ENCODE measurements at places on chromosomes 4 and X.

DNA sequence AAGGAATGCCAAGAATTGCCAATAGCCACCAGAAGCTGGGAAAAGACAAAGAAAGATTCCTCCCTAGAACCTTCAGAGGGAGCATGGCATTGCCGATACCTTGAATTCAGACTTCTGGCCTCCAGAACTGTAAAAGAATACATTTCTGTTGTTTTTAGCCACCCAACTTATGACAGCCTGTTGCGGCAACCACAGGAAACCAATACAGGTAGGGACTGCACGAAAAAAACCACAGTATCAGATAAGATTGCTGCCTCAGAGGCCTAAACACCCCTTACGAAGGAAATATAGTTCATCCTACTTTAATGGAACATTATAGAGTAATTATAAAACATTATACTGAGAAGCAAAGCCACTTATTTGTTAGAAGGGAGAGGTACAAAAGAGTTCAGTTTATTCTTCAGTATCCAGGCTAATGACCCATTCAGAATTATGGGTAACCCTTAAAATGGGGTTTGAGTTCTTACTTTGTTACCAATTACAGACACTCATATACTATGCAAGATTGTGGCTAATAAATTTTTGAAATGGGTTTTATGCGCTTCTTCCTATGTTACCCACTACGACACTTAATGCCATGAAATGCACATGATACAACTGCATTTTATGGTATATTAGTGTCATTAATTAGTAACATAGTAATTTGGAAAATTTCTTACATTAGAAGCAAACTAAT is 37.4 kb upstream of the SMIM10L2A start:
- peak overlapping the region; percentile 28 for H3K4me3 ChIP-seq
- peak overlapping the region; percentile 39 for H3K27ac ChIP-seq
- H3K4me1 ChIP-seq = peaks cover 48% of the 10 kb centered on the region
- no peaks in the 10 kb centered on the region for H3K36me3 ChIP-seq

DNA sequence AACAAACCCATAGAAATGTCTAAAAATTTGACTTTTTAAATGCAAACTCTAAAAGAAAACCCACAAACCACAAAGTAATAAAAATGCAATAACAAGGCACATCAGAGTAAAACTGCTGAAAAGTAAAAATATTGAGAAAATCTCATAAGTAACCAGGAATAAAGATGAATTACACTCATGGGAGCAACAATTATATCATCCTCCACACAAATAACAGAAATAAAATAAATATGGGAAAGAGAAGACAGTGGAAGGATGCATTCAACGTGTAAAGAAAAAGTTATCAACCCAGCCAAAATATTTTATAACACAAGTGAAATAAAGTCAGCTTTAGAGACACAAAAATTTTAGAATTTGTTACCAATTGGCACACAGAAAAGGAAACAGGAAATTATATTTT is 1420.2 kb downstream of the PCDH18 start:
- no peaks in the 10 kb centered on the region for H3K4me1 ChIP-seq
- no peak overlapping the region for H3K27ac ChIP-seq
- no peaks in the 10 kb centered on the region for H3K27me3 ChIP-seq
- DNase-seq = no peak
- no peaks in the 10 kb centered on the region for H3K36me3 ChIP-seq
- no peak overlapping the region for H3K4me3 ChIP-seq

DNA sequence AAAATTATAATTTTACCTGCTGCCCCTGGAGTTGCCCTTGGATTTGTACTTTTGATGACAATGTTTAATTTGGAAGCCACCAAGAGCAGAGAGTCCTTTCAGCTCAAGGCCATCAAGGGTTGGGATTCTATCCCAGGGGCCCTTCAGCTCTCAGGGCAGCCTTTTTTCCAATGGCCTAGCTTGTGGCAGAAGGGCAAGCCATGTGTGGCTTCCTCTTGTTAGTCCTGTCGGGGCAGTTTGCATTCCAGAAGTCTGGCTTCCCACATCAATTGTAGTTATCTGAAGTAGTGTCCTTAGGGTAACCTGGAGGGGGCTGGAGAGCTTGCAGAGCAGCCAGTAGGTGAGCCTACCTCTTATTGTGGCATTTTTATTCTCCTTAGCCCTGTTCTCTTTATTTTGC is 569.4 kb downstream of the TRAM1L1 start:
- DNase-seq = no peak
- no peaks in the 10 kb centered on the region for H3K36me3 ChIP-seq
- no peak overlapping the region for H3K4me3 ChIP-seq
- no peak overlapping the region for H3K27ac ChIP-seq
- no peaks in the 10 kb centered on the region for H3K27me3 ChIP-seq
- H3K4me1 ChIP-seq = no peaks in the 10 kb centered on the region

GRCh38 chr4:3257556-3258482 is 8.9 kb downstream of the MSANTD1 start:
- H3K27me3 ChIP-seq = no peaks in the 10 kb centered on the region
- no peak overlapping the region for H3K4me3 ChIP-seq
- no peaks in the 10 kb centered on the region for H3K4me1 ChIP-seq
- no peak overlapping the region for H3K27ac ChIP-seq
- no peak for DNase-seq

- no peaks in the 10 kb centered on the region for H3K4me1 ChIP-seq
- H3K27me3 ChIP-seq = no peaks in the 10 kb centered on the region
- H3K36me3 ChIP-seq = no peaks in the 10 kb centered on the region
- no peak for DNase-seq
Observed at GRCh38 chr4:7721984-7722551, 217.6 kb downstream of the AFAP1 start.

- no peaks in the 10 kb centered on the region for H3K36me3 ChIP-seq
- no peaks in the 10 kb centered on the region for H3K27me3 ChIP-seq
- no peak overlapping the region for H3K27ac ChIP-seq
- no peak overlapping the region for H3K4me3 ChIP-seq
Observed at GRCh38 chr4:98338761-98339438, 77.7 kb downstream of the RAP1GDS1 start.

GRCh38 chr4:176359590-176359989 is 39.8 kb downstream of the SPCS3 start:
- no peak overlapping the region for H3K27ac ChIP-seq
- DNase-seq = no peak
- H3K27me3 ChIP-seq = no peaks in the 10 kb centered on the region
- H3K4me3 ChIP-seq = no peak overlapping the region

- H3K27ac ChIP-seq = no peak overlapping the region
- H3K4me1 ChIP-seq = no peaks in the 10 kb centered on the region
- no peak for DNase-seq
Observed at GRCh38 chrX:69076088-69076487, 89.2 kb downstream of the PJA1 start.

DNA sequence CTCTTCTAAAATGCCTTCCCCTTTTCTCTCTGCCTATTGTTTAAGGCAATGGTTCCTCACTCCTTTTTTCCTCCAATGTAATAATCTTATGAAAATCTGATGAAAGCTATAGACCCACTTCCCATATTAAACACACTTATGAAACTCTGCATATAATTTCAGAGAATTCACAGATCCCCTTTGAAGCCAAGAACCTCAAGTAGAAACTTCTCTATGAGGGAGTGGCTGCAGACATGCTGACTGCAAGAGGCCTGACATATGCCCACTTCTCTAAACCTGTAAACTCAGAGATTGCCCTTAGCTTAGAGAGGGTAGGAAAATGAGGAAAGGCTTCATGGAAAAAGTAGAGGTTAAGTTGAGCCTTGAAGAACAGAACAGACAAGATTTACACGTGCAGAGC is 37.6 kb downstream of the TAB3 start:
- H3K27ac ChIP-seq = no peak overlapping the region
- H3K36me3 ChIP-seq = peaks cover 20% of the 10 kb centered on the region
- no peaks in the 10 kb centered on the region for H3K4me1 ChIP-seq
- DNase-seq = no peak

DNA sequence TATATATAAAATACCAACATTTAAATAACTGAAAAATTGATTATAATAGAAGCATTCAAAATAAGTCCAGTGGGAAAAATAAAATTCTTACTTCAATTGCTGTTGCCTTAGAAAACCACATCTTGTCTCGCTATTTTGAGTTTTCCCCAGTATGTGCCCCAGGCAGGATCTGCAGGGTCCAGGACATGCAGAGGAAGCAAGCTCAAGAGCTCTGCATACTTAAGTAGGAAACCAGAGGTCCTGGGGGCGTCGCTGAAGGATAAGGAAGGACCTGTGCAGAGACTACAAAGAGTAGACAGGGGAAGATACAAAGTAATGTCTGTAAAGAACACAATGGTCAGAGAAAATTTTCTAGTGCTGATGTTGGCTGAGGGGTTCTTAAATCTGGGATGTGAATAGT is 310.5 kb upstream of the EMCN start:
- no peak for DNase-seq
- no peak overlapping the region for H3K4me3 ChIP-seq
- no peaks in the 10 kb centered on the region for H3K4me1 ChIP-seq

DNA sequence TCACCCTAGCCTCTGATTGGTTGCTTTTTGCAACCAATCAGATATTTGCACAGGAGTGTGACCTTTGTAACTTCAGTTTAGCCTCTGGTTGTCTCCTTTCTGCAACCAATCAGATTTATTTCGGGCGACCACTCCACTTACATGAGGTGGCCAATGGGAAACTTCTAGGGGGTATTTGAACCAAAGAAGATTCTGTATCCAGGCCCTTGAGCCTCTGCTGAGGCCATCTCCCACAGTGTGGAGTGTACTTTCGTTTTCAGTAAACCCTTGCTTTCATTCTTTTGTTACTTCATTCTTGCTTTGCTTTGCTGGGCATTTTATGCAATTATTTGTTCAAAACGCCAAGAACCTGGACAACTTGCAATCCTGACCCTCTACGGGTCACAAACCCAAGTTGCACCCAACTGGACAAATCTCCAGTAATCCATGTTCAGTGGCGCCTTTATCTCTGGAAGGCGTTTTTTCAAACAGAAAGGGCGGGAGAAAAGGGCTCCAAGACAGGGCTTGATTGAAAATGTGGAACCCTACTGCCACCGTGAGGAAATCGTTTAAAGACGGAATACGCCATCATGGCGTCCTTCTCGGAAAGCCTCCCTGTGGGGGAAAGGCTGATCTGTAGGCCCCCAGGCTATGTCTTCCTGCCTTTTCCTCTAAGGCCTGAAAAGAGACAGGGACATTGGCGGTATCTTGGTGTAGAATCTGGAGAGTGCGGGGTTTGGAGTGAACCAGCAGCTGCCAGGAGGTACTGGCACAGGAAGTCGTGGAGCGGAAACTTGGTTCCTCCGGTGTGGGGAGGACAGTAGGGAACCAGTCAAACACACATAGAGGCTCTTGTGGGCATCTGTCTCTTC is 184.6 kb downstream of the OR13H1 start:
- H3K4me3 ChIP-seq = no peak overlapping the region
- H3K27ac ChIP-seq = no peak overlapping the region
- H3K4me1 ChIP-seq = no peaks in the 10 kb centered on the region
- DNase-seq = peak; percentile 88

- DNase-seq = no peak
- no peaks in the 10 kb centered on the region for H3K4me1 ChIP-seq
- no peak overlapping the region for H3K27ac ChIP-seq
- no peak overlapping the region for H3K4me3 ChIP-seq
Observed at GRCh38 chrX:80316526-80316925, 103.7 kb upstream of the TENT5D start.

DNA sequence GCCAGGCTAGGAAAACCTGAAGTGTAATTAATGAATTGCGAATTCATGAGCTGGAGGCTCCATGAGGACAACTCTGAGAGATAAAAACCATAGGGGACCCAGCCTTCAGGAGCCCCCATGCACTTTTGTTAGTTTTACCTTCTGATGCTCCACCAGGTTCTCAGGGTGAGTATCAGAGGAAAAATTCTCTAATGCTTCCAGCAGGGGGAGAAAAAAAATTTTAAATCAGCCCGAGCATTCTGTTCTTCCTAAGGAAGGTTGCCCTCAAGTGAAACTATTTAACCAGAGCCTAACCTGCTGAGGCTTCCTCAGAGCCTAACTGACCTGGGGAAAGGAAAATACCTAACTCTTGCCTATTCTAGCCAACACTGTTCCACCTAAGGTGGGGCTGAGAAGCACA is 552.6 kb downstream of the PPARGC1A start:
- no peaks in the 10 kb centered on the region for H3K36me3 ChIP-seq
- H3K4me3 ChIP-seq = no peak overlapping the region
- no peak overlapping the region for H3K27ac ChIP-seq
- no peak for DNase-seq
- H3K4me1 ChIP-seq = peaks cover 28% of the 10 kb centered on the region

DNA sequence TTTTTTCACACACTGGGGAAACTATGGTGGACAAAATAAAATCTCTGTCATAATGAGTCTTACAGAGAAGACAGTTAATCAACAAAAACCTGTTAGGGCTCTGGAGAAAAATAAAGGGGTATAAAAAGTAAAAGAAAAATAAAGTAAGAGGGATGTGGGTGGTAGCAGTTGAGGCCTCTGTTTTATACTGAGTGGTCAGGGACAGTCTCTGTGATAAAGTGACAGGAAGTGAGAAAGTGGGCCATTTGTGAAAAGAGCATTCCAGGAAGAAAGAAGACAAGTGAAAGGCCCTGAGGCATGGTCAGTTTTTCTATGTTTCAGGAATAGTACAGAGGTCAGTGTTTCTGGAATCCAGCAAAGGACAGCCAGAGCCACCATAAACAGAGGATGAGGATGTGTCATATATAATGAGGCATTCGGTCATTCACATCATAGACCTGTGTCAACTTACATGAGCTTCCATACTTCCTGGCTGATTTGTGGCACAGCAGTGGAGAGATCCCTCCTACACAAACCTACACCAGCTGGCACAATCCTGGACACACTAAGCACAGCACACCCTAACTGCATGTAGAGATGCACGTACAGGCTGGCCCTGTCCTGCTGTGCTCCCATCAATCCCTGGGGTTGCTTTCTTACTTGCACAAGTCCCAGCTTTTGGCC is 64.4 kb upstream of the NAP1L5 start:
- H3K27ac ChIP-seq = no peak overlapping the region
- DNase-seq = no peak
- no peaks in the 10 kb centered on the region for H3K4me1 ChIP-seq
- no peak overlapping the region for H3K4me3 ChIP-seq
- H3K36me3 ChIP-seq = no peaks in the 10 kb centered on the region
- H3K27me3 ChIP-seq = no peaks in the 10 kb centered on the region

GRCh38 chr4:27218013-27218412 is 357.4 kb downstream of the STIM2 start:
- H3K36me3 ChIP-seq = no peaks in the 10 kb centered on the region
- H3K4me1 ChIP-seq = no peaks in the 10 kb centered on the region
- H3K27me3 ChIP-seq = no peaks in the 10 kb centered on the region

Data from CD4-positive, alpha-beta memory T cell (primary cell).